ENCODE measurements at places on chromosomes 6 and 20.

DNA sequence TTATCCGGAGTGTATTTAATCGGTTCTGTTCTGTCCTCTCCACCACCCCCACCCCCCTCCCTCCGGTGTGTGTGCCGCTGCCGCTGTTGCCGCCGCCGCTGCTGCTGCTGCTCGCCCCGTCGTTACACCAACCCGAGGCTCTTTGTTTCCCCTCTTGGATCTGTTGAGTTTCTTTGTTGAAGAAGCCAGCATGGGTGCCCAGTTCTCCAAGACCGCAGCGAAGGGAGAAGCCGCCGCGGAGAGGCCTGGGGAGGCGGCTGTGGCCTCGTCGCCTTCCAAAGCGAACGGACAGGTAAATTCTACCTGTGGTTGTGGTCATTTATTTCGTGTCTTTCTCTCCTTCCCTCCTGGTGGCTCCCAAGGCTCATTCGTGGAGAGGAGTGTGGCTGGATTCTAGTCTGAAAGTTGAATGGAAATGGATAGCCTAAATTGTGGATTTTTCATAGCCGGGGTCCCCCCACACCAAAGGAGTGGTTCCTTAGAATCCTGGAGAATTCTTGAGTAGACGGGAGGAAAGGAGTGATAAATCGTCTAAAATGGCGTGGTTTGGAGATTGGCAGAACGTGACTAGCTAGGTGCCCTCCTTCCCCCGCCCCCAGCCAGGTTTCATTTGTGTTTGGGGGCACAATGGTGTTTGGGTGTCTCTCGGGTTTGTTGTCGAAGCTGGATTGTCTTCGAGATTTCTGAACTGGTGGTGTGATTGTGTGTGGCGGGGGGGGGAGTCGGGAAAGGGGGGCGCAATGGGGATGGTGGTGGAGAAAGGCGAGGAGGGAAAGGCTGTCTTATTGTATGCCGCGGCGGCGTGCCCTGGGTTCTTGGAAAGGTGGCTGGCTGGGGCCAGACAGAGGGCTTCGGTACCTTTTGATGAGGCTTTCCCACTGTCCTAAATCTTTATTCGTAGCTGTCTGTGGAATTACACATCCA is 673 bp downstream of the MARCKS start:
- DNase-seq = peak; percentile 54

- no peak for DNase-seq
These were observed 6.3 kb downstream of the BRD2 start for GRCh38 chr6:32974541-32975308.

- DNase-seq = no peak
These were observed 437.6 kb downstream of the PRKN start for GRCh38 chr6:162289972-162290371.

DNA sequence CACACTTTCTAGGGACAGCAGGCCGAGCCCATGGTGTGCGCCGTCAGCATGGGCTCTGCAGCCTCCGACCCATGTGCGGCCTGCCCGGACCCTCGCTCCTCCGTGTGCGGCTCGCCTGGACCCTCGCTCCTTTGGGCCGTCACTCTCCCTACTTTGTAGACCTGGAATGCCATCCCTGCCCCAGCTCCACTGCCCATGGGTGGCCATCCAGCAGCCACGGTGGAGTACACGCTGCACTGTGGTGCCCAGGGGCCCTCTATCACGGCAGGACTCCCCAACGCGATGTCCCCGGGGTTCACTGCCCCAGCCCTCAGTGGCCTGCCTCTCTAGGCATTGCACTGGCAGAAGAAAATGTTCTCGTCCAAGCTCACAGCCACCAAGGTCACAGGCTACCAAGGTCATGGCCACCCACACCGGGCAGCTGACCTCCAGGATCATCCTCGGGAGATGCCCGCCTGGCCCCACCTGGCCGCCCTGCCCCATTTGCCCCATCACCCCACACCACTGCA is 24.1 kb upstream of the MRGBP start:
- no peak for DNase-seq

All from transverse colon (tissue), 4 donors.